ENCODE measurements at places on chromosomes 16 and 17.

GRCh38 chr16:76164970-76165558 lies 112.1 kb upstream of the CNTNAP4 start:
- DNase-seq, result no peak

- DNase-seq, result no peak
Measured at GRCh38 chr17:1033503-1033902, 36.6 kb downstream of the TIMM22 start.

GRCh38 chr17:1228781-1229348 lies 41.4 kb upstream of the BHLHA9 start:
- DNase-seq, result no peak

GRCh38 chr17:49667854-49668253 lies 10.0 kb downstream of the SPOP start:
- DNase-seq, result no peak

- DNase-seq, result no peak
Measured at GRCh38 chr17:81244358-81245023, 5.4 kb downstream of the NDUFAF8 start.

DNA sequence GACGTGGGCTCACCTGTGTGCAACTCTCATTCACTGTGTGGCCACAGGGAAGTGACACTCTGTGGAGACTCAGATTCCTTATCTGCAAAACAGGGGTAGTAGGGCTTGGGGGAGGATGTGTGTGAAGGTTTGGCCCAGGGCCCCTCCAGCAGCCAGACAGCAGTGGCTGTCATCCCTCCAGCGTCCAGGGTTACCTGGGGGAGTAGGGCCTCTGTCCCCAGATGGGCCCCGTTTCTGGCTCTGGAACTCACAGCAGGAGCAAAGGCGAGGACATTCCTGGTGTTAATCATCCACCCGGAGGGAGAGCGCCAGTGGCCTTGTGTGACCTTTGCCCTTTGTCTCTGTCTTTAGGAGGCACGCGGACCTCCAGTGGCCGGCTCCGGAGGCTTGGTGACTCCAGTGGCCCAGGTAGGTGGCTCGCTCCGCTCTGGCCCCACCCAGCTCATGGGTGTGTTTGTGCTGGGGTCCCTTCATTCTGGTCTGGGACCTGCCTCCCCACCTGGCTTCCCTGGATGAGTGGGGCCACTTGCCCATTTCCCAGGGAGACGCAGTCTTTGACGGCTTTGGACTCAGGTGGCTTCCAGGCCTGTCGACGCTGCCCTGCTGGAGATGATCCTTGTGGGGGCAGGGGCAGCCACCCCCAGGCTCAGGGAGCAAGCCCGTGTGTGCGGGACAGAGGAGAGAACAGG lies 166.2 kb downstream of the SEC14L1 start:
- no peak for DNase-seq

GRCh38 chr16:83854420-83854819 lies 44.5 kb upstream of the MLYCD start:
- DNase-seq, result no peak

GRCh38 chr16:87874639-87875427 lies 5.5 kb upstream of the SLC7A5 start:
- DNase-seq, result no peak

All from NCI-H1092 treated with DMSO at 0.1 percent for 48 hours (cell line).